ENCODE measurements at places on chromosomes 16 and 17. TPM values are rescaled to one million over a fixed set of nuclear protein-coding genes. Genes with fewer than 3 reads are reported as not detected.

- DNase-seq: no peak
Observed at GRCh38 chr16:87230571-87230970, 86.6 kb downstream of the C16orf95 start.

GRCh38 chr16:8861563-8862308 is 7.1 kb downstream of the CARHSP1 start:
- DNase-seq: no peak

GRCh38 chr17:21573961-21574610 is 118.2 kb upstream of the KCNJ18 start:
- no peak for DNase-seq

The DNAI2 gene
- not detected for total RNA-seq

The USP43 gene
- 2.8 TPM for total RNA-seq

DNA sequence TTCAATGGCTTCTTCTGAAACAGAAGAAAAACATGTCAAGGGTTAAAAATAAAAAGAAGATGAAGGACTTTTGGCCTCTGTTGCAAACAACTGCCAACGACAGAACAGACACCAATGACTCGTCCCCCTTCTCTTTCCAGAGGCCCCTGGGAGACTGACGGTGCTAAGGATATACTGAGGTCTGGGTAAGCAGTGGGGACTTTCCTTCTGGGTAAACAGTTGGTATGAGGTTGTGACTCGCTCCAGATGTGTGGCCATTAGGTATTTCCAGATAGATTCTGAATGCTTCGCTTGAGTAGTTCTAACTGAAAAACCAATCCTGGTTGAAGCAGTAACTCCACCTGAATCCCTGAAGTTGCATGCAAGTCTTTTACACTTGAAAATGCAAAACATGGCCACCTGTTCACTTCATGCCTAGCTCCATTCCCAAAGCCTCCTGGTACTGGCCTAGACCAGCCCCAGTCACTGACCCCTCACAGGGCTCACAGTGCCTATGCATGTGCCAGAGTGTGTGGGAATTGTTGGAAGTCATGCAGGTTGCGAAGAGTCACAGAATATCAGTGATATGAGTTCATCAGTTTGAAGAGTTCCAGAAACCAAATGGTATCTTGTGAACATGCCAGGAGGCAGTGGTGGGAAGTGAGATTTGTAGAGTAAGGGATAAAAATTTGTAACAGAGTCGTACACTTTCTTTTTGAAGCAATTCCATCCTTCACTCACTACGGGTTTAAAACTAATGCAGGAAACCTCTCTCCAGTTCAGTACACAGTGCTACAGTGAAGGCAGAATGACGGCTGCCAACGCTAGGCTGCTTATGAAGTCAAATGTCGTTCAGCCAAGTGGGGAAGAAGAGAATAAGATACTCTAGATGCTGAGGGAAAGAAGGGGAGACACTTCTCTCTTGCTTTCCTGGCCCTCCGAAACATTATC is 217.8 kb downstream of the ZFHX3 start:
- DNase-seq: no peak

The CDH1 gene
- 1.4 TPM for total RNA-seq

The PPY gene
- not detected for total RNA-seq

The ZDHHC1 gene
- total RNA-seq: 17.4 TPM
